Breast epithelium (tissue), 4 donors: ENCODE measurements at places on chromosomes 3 and 15. TPM values are rescaled to one million over a fixed set of nuclear protein-coding genes. Genes with fewer than 3 reads are reported as not detected.
A peak's percentile ranks its signal among the peaks of the same experiment; 100 is the strongest.

The PP2D1 gene
- total RNA-seq: not detected

The AADACL2 gene
- total RNA-seq: 0.16 TPM

The SERPINI2 gene
- not detected for total RNA-seq

DNA sequence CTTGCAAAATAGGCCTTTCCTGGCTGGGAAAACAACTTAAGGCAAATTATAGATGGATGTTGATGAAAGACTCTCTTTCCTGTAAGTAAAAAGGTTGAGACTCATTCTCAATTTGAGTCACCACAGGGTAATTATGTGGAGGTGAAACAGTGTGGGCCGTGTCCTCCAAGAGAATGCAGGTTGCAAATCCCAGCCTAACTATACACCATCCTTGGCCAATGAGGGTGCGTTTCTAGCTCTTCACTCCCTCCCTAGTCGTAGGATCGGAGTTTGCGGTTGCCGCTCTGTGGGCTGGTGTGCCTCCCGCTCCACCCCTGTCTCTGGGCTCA, 259.9 kb downstream of the PLCL2 start:
- no peak overlapping the region for H3K27ac ChIP-seq
- no peak overlapping the region for H3K4me3 ChIP-seq
- H3K4me1 ChIP-seq: no peaks in the 10 kb centered on the region
- no peaks in the 10 kb centered on the region for H3K36me3 ChIP-seq
- no peak for DNase-seq

- H3K27me3 ChIP-seq: no peaks in the 10 kb centered on the region
- no peak overlapping the region for H3K4me3 ChIP-seq
- no peak for DNase-seq
- no peaks in the 10 kb centered on the region for H3K36me3 ChIP-seq
- H3K4me1 ChIP-seq: peaks cover 18% of the 10 kb centered on the region
- H3K27ac ChIP-seq: peak overlapping the region; percentile 38
These were observed 3.5 kb downstream of the TKT start for GRCh38 chr3:53252096-53252946.

- H3K4me3 ChIP-seq: no peak overlapping the region
- no peak overlapping the region for H3K27ac ChIP-seq
- no peaks in the 10 kb centered on the region for H3K36me3 ChIP-seq
- H3K4me1 ChIP-seq: no peaks in the 10 kb centered on the region
- H3K27me3 ChIP-seq: no peaks in the 10 kb centered on the region
These were observed 7.3 kb downstream of the SRPRB start for GRCh38 chr3:133812872-133813271.

DNA sequence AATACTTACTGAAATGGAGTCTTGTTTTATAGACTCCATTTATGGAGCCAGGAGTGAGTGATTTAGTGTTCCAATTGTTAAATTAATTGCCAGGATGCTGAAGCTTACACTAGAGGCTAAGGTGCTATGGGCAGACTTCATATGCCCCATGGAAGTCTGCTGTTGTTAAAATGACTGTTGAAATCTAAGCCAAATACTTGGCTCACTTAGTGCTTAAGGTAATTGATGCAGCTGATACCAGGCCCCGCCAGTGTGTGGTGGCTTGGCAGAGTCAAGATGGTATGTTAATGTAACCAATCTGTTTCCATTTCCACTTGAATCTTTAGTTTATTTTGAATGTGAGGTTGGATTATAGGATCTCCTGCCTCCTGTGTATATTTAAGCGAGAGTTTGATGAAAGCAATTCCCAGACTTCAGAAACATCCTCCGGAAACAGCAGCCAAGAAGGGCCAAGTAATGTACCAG, 187.1 kb downstream of the ITPR1 start:
- H3K4me3 ChIP-seq: no peak overlapping the region
- H3K36me3 ChIP-seq: no peaks in the 10 kb centered on the region
- H3K27ac ChIP-seq: no peak overlapping the region
- no peaks in the 10 kb centered on the region for H3K4me1 ChIP-seq

DNA sequence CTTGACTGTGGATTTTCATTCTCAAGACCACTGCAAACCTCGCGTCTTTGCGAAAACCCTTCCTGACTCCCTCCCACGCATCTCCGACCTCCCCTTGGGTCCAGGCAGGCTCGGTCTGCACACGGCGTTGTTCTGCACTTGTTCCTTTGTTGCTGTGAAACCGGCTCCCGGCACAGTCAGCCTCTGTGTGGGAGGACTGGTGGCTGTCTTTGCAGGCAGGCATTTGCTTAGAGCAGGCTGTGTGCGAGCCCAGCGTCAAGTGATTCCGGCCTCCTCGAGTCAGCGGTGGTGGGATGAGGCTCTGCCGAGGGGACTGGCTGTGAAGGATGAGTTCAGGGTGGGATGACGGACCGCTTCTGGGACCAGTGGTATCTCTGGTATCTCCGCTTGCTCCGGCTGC, 102.6 kb upstream of the ROPN1 start:
- H3K27me3 ChIP-seq: no peaks in the 10 kb centered on the region
- H3K4me1 ChIP-seq: no peaks in the 10 kb centered on the region
- DNase-seq: no peak

- no peaks in the 10 kb centered on the region for H3K36me3 ChIP-seq
- no peak overlapping the region for H3K27ac ChIP-seq
- H3K4me1 ChIP-seq: no peaks in the 10 kb centered on the region
- DNase-seq: no peak
These were observed 10.3 kb upstream of the CD47 start for GRCh38 chr3:108100906-108101660.

DNA sequence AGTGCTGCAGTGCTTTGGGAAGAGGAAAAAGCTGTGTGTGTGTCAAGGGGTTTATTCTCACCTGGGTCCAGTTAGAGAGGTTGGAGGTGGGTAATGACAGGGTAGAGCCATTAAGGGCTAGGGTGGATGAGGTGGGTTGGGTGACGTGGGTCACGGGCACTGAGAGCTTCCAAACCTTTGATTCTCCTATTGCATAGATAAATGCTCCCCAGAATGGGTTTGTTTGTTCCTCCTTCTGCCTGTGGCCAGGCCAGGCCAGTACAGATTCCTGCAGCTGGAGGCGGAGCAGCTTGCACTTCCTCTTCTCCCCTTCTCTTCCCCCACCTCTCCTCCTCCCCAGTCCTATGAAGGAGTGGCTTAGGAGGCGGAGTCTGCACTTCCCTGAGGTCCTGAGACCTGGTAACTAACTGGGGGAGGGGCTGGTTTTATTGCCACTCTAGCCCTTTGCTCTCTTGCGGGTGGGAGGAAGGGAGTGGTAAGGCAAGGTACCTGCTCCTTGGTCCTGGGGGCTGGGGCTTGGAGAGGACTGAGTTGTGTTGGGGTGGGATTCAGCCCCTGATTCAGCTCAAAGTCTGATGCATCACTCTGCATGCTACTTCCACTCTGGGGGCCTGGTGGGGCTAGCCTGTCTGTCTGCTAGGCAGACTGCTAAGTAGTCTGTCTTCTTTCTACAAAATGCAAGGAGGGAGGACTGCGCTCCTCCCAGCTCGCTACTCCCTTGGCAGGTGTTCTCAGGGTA, 3.5 kb downstream of the SPINT1 start:
- H3K27ac ChIP-seq: peak overlapping the region; percentile 94
- peak overlapping the region; percentile 80 for H3K4me3 ChIP-seq
- no peaks in the 10 kb centered on the region for H3K27me3 ChIP-seq
- no peaks in the 10 kb centered on the region for H3K36me3 ChIP-seq
